ENCODE measurements at places on chromosomes 11 and 22.

DNA sequence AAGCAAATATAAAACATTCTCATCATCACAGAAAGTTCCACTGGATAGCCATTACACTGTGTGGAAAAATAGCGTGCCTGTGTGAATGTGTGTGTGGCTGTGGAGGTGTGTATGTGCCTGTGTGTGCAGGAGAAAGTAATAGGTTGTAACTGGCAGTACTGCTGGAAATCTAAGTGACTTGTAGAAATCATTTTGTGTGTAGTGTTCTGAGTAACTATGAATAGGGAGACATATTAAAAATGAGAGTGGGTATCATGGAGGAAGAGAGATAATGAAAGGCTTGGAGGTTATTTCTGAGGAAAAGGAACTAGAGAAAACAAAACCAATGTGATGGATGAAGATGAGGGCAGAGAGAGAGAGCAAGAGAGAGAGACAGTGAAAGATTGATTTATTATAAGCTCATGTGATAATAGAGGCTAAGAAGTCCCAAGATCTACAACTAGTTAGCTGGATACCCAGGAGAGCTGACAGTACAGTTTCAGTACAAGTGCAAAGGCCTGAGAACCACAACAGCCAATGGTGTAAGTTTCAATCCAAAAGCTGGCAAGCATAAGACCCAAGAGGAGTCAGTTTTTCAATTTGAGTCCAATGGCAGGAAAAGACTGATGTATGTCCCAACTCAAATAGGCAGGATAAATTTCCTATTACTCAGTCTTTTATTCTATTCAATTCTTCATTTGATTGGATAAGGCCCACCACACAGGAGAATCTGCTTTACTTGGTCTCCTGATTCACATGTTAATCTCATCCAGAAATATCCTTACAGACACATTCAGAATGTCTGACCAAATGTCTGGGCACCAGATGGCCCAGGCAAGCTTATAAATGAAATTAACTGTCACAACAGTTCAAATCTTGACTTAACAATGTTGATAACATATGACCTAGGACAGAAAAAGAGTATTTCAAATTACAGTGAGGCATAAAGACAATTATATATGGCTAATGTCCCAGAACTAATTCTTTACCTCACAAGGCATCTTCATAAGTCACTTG is 14.9 kb downstream of the KBTBD3 start:
- DNase-seq, result no peak

DNA sequence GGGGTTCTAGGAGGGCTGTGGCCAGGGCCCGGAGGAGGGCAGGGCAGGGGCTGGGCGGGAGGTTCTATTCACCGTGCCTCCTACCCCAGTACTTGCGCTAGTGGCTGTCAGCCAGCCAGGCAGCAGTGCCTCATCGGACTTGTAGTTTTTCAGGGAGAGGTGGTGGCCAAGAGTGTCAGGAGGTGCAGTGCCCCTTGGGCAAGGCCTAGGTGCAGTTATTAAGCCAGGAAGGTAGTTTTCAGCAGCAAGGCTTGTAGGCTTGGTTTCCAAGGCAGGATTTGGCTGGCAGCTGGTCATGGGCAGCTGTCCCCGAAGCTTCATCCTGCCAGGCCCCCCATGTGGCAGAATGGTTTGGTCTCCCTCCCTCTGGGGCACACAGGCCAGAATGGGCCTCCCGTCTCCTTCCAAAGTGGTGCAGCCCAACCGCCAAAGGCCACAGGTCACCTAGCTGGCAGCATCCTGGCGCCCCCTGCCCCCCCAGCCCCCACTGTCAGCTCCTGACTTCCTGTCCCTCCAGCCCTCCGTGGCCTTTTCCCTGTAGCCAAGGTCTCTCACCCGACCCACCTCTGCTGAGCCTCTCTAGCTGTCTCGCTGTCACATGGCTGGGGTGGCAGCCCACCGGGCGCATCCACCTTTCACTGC is 8.5 kb downstream of the CCDC88B start:
- DNase-seq, result no peak

GRCh38 chr22:20422271-20423007 is 15.2 kb downstream of the SCARF2 start:
- peak; percentile 25 for DNase-seq

DNA sequence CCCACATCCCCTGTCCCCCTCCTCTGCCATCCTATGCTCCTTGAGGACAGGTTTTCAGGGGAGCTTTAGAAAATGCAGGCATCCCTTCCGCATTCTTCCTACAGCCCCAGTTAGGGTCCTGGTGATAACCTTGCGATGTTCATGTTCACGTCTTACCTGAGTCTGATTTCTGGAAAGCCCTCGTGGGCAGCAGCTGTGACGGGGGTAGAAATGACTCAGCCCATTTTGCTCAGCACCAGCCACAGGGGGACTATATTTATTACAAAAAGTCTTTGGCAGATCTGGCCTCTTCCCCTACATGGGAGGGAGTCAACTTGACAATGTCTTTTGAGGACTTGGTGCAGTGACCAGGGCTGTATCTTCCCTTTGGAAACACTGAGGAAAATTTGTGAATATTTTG is 12.3 kb downstream of the PKNOX2 start:
- DNase-seq, result no peak

- DNase-seq, result no peak
These were observed 22.6 kb downstream of the MRGPRD start for GRCh38 chr11:68958211-68958610.

- DNase-seq, result no peak
These were observed 1.7 kb upstream of the SESN3 start for GRCh38 chr11:95232666-95233065.

DNA sequence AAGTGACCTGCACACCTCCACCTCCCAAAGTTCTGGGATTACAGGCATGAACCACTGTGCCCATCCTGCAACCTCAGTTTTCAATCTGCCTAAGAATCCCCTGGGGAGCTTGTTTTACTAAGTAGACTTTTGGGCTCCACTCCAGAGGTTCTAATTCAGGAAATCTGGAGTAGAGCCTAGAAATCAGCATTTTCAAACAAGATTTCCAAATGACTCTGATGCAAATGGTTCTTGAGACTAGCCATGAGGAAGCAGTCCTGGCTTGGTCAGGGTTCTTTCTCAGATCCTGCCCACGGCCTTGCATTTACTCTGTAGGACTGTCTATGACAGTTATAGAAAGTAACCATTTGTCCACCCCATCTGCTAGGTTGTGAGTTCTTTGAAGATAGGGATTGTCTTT is 1.6 kb upstream of the KCNE3 start:
- DNase-seq, result no peak

DNA sequence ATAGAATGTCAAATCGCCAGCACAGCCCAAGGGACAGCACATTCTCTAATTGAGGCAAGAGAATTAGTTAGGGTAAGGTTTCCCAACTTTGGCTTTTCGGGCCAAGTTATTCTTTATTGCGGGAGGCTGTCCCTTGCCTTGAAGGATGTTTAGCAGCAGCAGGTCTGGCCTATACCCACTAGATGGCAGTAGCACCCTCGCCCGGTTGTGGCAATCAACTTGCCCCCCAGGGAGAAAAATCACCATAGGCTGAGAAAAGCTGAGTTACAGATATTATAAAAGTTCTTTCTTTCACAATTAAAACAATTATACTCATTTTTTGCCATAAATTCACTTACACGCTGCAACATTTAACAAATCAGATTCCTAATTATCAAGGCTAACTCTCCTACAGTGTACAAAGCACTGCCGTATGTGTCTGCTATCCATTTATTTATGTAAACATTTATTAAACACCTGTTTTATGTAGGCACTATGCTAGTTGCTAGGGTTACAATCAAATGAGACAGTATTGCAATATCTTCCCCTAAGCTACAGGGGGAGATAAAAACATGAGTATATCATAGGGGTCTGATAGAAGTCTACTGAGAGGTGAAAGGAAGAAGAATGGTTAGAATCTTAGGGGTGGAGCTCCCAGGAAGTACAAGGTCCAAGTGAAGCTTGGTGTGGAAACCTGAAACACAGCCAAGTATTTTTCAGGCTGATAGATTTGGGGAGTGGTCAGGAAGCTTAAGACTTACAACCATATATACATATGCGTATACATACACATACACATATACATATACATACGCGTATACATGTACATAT is 452.3 kb downstream of the RAB38 start:
- DNase-seq, result no peak

DNA sequence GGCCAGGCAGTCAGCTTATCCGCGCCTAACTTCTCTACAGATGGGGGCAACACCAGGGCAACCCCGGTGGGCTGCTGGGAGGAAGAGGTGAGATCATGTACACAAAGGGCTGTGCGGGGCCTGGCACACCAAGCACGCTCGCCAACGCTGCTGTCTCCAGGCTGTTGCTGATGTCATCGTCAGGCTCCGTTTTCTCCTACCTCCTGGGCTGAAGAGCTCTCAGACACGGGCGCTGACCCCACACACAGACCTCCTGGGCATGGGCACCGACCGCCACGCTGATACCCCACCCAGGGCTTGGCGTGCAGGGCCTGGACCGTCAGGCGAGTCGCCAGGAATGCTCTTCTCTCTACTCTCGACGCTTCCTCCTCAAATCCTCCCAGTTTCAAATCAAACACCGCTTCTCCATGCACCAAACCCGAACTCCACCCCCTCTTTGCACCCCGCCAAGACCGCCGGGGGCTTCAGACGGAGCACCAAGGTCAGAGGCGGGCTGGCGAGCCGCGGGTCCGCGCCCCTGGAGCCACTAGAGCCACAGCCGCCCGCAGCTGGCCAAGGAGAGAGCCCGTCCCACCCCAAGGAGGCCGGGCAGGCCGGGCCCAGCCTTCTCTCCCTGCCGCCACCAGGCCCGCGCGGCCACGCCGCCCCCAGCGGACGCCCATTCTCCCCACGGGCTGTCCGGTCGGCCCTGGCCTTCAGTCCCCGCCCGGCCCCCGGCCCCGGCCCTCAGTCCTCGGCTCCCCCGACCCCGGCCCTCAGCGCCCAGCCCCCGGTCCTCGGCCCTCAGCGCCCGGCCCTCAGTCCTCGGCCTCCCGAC is 772 bp downstream of the SBF1 start:
- DNase-seq, result peak; percentile 60

DNA sequence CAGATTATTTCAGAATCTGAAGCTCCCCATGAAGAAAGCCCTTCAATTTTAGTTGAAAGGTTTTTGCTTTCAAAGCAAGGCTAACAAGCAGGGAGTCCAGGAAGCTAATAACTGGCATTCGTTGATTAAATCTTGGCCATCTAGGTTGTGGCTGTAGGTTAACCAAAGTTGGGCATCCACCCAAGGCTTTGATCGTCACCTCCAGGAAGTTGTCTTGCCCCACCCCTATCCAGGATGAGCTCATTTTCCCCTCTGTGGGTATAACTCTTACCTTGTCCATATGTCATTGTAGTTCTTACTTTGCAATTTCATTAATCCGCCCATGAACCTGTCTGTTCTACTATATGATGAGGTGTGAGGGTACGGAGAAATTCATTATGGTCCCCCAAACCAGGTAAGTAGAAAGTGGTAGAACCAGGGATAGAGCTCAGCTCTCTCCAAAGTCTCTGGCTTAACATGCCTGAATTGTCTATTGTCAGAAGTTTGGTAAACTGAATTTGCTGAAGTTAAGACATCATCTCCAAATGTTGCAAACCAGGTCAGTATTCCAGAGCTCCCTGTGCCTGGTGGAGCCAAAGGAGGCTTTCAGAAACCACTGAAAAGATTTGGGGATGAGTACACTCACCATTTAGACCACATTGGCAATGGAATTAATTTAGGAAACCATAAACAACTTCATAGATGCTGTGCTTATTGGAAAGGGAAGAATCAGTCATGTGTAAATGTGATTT is 97.1 kb downstream of the CD44 start:
- DNase-seq, result peak; percentile 57

- DNase-seq, result no peak
These were observed 2.8 kb downstream of the OR52A1 start for GRCh38 chr11:5151713-5152153.

DNA sequence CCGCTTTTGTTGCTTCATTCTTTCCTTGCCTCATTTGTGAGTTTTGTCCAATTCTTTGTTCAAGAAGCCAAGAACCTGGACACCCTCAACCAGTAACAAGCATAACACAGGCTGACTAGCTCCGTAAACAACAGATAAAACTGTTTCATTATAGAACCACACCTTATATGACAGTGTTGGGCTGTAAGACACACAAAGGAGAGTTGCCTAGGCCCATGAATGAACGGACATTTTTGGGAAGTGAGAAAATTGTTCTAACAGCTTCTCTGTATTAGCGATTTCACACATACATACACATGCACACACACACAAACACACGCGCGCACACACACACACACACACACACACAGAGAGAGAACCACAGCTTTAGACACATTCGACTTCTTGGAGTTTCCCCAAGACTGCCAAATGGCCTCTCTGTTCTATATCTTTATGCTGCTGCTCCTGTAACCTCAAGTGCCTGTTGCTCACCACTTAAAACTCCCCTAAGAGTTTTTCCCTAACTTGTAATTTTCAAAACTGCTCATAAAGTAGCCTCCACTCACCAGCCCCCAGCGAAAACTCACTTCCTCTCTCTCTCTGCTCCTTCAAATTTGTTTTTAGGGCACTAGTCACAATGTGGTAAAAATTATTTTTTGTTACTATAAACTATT is 35.9 kb downstream of the CTSC start:
- DNase-seq, result no peak

DNA sequence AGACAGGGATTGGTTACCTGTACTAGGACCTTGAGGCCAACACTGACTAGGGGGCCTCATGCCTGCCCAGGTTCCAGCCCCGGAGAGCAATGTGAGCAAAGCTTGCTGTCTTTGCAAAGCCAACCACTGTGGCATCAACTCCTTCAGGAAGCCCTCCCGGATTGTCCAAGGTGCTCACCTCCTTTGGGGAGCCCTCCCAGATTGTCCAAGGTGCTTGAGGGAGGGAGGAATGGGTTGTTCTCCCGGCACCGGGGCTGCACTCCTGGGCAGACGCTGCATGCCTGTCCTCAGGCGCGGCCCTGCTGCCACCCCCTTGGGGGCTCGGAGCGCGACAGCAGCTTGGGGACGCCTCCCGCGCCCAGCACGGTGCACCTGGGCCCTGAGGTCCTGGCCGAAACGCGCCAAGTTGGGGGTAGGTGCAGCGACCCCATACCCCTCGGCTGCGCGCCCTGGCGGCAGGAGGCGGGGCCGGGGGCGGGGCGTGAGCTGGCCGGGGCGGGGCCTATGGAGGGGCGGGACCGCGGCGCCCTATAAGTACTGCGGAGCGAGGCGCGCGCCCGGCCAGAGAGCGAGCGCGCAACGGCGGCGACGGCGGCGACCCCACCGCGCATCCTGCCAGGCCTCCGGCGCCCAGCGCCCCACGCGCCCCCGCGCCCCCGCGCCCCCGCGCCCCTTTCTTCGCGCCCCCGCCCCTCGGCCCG is at the start of gene CD81:
Gene CD81 (plus strand): TSS at position 560 of the 701 bp plus-strand sequence. CDS start 240 bp downstream, outside the sequence.
- peak; percentile 80 for DNase-seq

GRCh38 chr11:118537409-118537980 is 6.5 kb downstream of the TMEM25 start:
- no peak for DNase-seq

DNA sequence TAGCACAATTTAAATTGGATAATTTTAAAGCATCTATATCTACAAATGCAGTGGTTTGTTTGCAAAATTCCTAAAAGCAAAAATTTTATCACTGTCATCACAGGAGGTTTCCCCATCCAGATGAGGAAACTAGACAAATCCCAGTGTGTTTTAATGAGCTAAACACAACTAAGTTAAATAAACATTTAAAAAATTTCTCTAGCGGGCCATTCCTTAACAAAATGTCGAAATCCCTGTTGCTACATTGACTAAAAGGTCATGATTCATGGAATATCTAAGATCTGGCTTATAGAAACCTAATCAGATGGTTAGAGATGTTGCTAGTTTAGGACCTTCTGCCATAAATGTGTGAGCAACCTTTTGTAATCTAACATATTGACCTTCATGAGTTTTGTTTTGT is 107.3 kb upstream of the BDNF start:
- DNase-seq, result no peak

- DNase-seq, result no peak
These were observed 10.4 kb downstream of the ADORA2A start for GRCh38 chr22:24437741-24438328.

Data from activated T-cell treated with anti-CD3 and anti-CD28 coated beads, Interleukin-2, amount 50 U/mL, for 48 hours (primary cell).